Stimulated activated CD4-positive, alpha-beta T cell treated with anti-CD3 and anti-CD28 coated beads, Interleukin-2, amount 100 ng/mL, for 24 hours (primary cell): ENCODE measurements at places on chromosomes 12 and 14.

DNA sequence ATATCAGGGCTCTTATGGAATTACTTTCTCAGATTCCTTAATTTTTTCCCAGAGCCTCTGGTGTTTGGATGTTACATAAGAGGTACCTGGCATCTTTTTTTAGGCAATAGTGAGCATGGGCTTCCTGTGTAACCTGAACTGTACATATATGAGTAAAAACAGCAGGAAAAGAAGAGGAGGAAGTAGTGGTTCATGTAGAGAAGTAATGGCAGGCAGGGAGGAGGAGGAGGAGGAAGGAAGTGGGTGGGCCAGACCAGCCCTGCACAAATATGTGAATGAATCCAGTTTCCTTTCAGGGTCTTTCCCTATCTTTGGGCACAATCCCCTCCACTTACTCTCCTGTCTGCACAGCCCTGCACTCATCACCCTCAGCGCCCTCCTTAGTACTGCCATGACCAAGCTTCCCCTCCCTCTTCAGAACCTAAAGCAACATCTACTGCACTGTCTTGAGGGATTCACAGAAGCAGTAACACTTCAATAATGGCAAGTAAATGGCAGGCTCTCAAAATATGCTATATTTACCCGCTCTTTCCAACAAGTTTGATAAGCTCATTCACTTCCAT, 40.9 kb upstream of the GSG1 start:
- DNase-seq, result no peak

- no peak for DNase-seq
Measured at GRCh38 chr14:78673845-78674244, 503.7 kb downstream of the NRXN3 start.

DNA sequence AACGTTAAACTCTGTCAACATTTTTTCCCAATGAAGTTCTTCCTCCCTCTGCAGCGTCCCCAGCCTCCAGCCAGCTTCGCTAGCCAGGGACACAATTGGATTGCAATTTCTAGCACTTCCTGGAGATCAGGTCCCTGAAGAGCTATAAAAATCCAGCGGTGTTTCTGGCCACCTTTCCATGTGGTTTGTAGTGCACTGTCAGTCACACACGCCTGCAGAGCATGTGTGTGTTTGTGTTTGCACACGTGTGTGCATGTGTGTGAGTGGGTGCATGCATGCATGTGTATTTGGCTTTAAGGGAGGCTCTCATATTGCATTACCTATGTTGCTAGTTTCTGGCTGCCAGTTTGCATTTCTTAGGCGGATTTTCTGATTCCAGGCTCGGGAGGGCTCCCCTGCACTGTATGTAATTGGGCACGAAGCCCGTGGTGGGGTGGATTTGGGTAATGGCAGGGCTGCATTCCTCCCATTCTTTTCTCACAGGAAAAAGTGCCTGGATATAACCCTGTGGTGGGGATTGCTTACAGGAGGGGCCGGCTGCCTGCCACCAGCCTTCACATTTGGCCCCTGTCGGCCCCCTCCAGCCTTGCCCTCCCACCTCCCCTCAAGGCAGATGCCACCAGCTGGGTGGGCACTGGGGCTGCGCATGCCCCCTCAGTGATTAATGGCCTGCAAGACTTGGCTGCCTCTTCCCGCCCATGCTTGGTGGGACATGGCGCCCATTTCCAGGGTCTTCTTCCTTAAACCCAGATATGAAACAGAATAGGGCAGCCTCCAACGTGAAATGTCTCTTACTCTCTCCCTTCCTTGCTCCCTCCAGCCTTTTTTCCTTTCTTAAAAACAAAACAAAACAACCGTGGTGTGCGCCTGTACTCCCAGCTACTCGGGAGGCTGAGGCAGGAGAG, 74.0 kb downstream of the TSPAN9 start:
- DNase-seq, result no peak

- no peak for DNase-seq
Measured at GRCh38 chr12:586318-587071, 76.8 kb downstream of the NINJ2 start.

GRCh38 chr12:120229071-120229486, 28.2 kb upstream of the RPLP0 start:
- DNase-seq, result no peak

GRCh38 chr12:26443309-26443708, 247.9 kb downstream of the SSPN start:
- no peak for DNase-seq

DNA sequence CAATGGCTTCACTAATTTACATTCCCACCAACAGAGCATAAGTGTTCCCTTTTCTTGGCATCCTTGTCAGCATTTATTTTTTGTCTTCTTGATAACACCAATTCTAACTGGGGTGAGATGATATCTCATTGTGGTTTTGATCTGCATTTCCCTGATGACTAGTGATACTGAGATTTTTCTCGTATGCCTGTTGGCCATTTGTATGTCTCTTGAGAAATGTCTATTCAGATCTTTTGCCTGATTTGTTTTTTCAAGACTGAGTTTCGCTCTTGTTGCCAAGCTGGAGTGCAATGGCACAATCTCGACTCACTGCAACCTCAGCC, 4.7 kb upstream of the PLD4 start:
- DNase-seq, result no peak

- DNase-seq, result no peak
Measured at GRCh38 chr14:100701314-100701713, 25.4 kb upstream of the DLK1 start.

- DNase-seq, result no peak
Measured at GRCh38 chr14:75434138-75434889, 6.5 kb downstream of the JDP2 start.

DNA sequence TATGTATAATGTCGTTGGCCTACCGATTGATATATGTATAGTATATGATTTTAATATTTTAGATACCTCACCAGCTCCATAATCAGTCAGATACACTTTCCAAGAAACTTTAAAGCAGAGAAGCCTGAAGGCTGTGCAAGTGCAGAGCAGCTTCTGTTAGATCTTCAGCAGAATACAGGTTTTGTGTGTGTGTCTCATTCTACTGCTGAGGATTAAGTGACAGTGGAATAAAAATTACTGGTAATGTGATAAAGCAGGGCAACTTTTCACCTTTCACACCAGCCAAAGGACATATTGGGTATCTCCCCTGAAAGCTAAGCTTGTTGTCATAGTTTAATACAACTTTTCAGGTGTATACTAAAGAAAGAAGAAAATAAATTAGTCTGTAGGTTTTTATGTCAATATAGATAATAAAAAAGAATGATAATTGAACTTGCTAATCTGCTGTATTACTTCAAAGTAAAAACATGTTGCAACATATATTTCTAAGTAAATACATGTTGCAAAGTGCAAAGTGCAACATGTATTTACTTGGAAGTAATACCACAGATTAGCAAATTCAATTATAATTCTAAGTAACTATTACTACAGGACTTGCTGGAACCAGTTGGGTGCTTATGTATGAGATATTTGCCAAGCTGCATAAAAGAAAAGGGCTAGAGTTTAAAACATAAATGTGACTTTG, 128.3 kb downstream of the SLC16A7 start:
- no peak for DNase-seq

- DNase-seq, result no peak
Measured at GRCh38 chr14:55136885-55137786, 8.1 kb downstream of the LGALS3 start.

DNA sequence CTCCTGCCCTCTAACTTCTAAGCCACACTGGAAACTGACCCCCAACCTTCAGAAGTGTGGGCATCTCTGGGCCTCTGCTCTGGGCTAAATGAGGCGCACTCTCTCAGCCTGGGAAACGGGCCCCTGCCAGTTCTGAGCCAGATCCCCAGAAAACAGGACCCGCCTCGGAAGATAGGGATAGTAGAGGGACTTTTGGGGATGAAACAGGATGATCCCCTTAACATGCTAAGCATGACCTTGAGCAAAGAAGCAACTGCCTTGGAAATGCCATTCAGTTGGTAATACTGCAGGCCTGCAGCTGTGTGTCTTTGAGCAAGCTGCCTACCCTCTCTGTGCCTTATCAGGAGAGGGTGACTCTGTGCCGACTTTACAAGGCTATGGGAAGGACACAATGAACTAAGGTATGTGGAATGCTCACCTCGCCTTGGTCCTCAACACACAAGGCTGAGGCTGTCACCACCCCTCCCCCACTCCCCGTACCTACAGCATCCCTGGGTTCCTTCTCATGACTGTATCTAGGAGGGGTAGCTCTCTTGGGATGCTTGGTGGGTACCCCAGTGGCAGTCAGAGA, 54.0 kb downstream of the NCOR2 start:
- DNase-seq, result no peak

DNA sequence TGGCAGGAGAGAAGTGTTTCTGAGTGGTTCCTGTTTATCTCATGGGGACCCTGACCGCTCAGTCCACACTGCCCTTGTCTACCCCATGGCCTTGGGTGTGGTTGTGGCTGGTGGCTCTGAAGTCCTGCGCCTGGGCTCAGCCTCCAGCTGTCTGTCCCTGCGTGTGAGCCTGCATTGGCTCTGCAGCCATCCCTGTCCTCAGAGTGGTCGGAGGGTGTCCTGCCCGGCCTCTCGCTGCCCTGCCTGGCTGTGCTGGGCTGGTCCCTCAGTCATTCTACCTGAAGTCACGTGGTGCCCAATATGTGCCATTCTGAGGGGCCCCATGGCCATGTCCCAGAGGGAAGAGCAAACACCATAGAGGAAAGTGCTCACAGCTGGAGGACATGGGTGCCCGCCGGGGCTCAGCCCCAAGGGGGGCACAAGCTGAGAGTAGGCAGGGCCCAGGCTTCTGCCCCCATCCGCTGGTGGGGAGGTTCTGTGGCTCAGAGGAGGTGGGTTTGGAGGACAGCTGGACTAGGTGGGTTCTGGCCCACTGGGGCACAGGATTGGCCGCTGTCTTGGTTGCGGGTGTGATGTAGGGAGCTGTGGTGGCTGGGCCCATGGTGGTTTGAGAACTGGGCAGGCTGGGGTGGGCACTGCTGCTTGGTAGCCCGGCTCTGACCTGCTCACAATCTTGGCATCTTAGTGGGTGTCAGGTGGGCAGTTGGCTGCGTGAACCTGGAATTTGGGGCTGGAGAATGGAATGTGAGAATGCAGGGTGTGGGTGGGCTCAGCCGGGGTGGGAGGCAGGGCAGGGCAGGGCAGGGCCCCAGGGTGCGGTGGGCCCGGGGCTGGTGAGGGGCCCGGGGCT, 11.6 kb downstream of the TEDC1 start:
- no peak for DNase-seq

DNA sequence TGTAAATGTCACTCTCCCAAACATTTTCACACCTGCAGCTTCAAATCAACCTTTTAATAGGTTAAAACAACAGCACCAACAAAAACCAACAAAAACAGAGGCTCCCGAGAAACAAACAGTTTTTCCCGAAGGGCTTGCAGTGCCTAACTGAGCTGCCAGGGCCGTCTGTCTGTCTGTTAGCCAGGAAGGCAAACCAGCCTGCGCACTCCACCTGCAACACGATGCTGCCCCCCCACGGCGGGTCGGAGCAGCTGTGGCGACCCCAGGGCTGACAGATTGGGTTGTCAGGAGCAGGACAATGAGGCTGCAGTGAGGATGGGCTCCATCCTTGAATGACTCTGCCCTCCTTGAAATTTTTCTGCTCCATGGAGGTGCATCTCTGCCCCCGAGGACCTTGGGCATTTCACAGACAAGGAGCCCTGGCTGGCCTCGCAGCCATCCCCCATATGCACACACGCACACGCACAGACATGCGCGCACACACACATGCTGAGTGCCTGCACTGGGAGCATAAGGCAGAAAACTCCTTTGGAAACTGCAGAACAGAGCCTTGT, 2.6 kb downstream of the RTL1 start:
- DNase-seq, result peak; percentile 16

DNA sequence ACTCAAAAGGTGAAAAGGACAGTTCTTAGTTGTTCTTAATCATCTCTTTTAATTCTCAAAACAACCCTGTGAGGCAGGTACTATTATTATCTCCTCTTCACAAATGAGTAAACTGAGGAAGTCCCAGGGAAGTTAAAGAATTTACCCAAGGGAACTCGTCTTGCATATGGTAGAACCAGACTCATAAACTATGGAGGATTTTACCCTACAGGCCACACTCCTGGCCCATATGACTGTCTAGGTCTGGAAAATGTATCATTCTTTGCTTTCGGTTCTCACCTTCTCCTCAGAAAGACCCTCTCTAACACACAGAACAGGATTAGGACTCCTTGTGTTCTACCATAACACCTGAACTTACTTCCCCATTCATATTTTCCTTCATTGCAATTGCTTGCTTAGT, 18.9 kb downstream of the SOX5 start:
- no peak for DNase-seq

GRCh38 chr12:39946361-39947280, 159.3 kb downstream of the SLC2A13 start:
- no peak for DNase-seq

GRCh38 chr14:88983755-88984154, 159.3 kb downstream of the TTC8 start:
- no peak for DNase-seq

GRCh38 chr12:57553343-57554202, 3.7 kb downstream of the KIF5A start:
- no peak for DNase-seq

DNA sequence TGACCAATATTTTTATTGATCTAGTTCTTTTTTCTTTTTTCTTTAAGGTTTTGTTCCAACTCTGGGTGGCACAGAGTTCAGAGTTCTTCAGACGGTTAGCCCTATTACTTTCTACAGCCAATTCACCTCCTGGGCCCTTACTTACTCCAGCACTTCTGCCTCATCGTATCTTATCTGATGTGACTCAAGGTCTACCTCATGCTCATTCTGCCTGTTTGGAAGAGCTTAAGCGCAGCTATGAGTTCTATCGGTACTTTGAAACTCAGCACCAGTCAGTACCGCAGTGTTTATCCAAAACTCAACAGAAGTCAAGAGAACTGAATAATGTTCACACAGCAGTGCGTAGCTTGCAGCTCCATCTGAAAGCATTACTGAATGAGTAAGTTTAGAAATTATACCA, 64.7 kb downstream of the VEZT start:
- no peak for DNase-seq

GRCh38 chr14:69214393-69214792, 23.1 kb downstream of the EXD2 start:
- no peak for DNase-seq

DNA sequence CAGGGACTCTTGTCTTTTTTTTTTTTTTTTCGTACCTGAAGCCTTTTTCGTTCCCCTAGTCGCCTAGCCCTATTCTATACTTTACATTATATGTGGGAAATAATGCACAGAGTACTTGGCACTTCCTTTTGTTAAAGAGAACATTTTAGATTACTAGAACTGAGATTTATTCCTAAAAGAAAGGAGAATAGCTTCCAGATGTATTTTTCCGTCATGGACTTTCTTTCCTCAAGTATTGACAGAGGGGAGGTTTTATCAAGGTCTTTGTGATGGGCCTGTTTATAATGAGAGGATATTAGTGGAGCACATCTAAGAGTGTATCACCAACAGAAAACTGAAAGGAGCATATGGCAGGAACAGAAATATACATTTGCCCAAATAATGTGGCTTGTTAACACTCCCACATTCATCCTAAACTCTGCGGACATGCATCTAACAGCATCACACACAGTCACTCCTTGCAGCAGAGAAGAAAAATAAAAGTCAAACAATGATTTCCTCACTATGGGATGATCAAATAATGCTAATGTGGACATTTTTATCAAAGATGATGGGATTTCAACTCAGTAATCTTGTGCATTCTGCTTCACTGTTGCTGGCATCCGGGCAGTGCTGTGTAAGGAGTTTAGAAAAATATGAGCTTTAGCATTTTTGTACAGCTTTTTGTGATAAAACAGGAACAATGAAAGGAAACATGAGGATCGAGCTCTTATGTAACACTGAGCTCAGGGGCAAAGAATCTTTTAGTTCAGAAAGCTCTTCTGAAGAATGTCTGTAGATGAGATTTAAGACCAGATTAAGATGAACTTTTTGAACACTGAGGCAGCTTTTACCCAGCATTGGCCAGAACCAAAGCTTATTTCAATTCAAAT, 183.1 kb downstream of the EGLN3 start:
- no peak for DNase-seq
